ENCODE measurements at places on chromosomes 7 and 10.

DNA sequence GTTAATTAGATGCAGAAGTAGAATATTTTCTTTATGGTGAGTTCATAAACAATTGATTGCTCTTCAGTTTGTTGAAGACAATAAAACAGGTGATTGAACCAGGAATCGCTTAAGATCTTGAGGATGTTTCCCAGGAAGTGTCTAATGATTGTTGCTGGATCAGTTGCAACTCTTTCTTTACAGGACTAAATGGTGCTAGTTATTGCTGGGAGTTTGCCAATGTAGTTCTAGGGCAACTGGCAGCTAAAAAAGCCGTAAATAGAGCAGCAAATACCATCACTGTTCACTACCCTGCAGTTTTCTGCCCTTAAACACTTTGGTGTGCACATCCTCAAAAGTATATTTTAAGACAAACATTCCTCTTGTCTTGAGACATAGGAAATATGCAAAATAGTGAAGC lies 119.2 kb upstream of the ANK3 start:
- DNase-seq, result no peak

DNA sequence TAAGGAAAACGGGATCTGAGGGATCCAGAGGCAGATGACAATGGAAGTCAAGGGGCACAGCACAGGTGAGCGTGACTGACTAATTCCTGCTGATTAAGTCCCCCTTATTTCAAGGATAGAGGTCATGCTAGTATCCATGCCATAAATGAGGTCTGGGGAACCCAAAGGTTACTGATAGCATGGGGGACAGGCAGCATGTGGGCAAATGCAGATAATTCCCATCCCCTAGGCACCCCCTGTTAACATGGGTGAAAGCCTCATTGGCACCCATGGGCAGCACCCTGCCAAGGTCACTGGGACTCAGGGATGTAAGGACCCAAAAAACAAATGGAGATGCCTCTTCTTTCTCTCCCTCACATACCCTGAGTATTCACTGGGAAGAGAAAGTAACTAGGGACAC lies 139.7 kb downstream of the WDR11 start:
- DNase-seq, result no peak

- DNase-seq, result no peak
These were observed 4.4 kb downstream of the PSPH start for GRCh38 chr7:56046721-56047445.

- no peak for DNase-seq
These were observed 133.3 kb downstream of the MPP7 start for GRCh38 chr10:28169525-28169924.

DNA sequence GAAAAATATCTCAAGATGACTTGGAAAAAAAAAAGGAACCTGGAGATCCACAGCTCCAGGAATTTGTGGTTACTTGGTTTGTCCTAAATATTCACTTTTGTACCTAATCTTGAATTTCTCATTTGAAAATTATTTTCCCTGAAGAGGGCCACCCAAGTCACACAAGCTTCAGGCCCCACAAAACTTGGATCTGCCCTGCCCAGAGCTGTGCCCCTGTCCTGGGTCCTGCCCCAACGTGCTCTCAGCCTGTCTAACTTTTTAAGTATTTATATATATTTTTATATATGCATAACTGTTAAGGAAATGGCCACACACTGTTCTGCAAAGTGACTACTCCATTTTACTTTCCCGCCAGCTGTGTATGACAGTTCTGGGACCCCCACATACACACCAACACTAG lies 123.5 kb downstream of the ARHGAP22 start:
- no peak for DNase-seq

- no peak for DNase-seq
These were observed 119.0 kb upstream of the EEPD1 start for GRCh38 chr7:36034020-36034419.

- peak; percentile 61 for DNase-seq
These were observed 435 bp upstream of the PWWP2B start for GRCh38 chr10:132396494-132397035.

DNA sequence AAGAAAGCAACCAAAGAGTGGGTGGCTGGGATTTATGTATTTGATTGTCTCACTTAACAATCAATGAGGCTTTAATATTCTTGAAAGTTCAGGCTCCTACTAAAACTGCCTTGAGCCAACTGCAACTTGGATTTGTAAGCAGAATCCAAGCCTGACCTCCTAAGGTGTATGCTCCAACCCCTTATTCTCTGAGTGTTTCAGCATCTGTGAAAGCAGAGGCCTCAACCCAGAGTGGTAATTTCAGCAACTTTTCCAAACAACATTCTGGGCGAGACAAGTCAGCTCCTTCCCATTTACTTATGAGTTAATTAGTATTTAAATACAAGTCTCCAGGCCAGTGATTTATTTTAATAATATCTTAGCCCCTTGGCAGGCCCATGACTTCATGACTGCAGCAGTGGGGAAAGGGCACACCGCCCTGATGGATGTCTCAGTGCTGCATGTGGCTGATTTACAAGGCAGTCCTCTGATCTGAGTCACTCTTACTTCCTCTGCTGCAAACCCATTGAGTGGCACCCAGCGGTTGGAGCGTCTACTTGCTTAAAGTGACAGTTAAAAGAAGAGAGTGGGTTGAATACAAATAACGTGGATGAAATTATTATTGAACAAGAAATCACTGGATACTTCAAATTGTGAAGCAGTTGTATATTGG lies 209.1 kb downstream of the TRIL start:
- no peak for DNase-seq

DNA sequence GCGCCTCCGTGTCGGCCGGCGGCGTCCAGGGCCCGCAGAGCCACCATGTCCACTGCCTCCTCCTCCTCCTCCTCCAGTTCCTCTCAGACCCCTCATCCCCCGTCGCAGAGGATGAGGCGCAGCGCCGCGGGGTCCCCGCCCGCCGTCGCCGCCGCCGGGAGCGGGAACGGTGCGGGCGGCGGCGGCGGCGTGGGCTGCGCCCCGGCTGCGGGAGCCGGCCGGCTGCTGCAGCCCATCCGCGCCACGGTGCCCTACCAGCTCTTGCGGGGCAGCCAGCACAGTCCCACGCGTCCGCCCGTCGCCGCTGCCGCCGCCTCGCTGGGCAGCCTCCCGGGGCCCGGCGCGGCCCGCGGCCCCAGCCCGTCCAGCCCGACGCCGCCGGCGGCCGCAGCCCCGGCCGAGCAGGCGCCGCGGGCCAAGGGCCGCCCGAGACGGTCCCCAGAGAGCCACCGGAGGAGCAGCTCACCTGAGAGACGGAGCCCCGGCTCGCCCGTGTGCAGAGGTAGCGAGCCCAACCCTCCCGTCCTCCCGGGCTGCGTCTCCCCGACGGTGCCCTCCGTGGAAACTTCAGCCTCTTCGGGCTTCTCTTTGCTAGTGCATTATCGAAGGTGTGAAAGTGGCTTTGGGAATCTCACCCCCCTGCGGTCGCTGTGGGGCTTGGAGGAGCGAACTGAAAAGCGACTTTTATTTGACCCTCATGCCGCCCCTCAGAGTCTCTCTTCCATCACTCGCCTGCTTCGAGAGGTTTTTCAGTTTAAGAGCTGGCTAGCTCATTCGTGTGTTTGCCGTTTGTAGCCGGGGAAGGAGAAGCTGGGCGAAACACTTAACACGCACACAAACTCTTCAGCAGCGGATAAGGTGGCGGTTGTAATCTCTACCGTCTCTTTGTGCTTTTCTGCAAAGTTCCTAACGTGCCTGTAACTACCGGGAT lies 975 bp downstream of the GLCCI1 start:
- DNase-seq, result peak; percentile 31

DNA sequence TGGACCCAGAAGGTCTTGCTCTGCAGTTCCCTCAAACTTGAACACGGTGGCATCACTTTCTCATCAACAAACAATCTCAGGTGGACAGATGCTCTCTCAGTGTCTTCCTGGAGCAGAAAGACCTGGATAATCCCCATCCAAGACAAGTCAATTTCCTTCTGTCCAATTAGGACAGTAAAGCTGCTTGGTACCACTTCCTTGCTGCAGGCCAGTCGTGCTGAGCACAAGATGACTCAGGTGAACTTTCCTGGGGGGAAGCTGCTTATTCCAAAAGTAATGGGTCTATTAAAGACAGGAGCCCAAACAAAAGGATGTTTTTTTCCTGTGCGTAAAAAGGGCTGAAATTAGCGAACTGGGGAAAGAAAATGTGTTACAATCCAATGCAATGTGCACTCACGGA lies 107.6 kb upstream of the AFAP1L2 start:
- no peak for DNase-seq

- no peak for DNase-seq
These were observed 75.9 kb upstream of the PCBD1 start for GRCh38 chr10:70964245-70964644.

DNA sequence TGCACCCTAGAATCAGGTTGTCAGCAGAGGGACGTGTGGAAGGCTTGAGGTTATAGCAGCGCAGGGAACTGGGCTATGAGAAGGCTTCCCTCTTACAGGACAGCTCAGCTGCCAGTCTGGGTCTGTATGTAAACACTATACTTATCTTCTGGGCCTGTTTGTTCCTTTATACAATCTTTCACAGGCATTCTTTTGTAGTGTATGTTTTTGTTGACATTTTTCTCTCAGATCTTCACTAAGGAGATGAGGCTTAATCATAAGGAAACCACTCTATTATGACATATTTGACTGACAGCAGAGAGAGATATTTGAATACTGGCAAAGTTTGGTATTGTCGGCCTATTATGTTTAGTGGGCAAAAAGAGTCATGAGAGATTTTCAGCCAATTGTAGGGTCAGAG lies 929 bp downstream of the GBF1 start:
- DNase-seq, result no peak

- no peak for DNase-seq
These were observed at the start of gene CABCOCO1 for GRCh38 chr10:61662794-61663259. Gene CABCOCO1, plus strand, starts transcription at chr10:61662929. Its CDS starts 44 bp downstream, at chr10:61662973.

Data from activated T-helper 9 cell treated with anti-CD3 and anti-CD28 coated beads, Interleukin-2, amount 50 U/mL, for 16 hours (primary cell).